Activated CD4-positive, alpha-beta T cell treated with anti-CD3 and anti-CD28 coated beads, Interleukin-2, amount 10 ng/mL, durations not matched to agents 24 days and 14 days (primary cell): ENCODE measurements at places on chromosomes 3 and 15.
A peak's percentile ranks its signal among the peaks of the same experiment; 100 is the strongest.

DNA sequence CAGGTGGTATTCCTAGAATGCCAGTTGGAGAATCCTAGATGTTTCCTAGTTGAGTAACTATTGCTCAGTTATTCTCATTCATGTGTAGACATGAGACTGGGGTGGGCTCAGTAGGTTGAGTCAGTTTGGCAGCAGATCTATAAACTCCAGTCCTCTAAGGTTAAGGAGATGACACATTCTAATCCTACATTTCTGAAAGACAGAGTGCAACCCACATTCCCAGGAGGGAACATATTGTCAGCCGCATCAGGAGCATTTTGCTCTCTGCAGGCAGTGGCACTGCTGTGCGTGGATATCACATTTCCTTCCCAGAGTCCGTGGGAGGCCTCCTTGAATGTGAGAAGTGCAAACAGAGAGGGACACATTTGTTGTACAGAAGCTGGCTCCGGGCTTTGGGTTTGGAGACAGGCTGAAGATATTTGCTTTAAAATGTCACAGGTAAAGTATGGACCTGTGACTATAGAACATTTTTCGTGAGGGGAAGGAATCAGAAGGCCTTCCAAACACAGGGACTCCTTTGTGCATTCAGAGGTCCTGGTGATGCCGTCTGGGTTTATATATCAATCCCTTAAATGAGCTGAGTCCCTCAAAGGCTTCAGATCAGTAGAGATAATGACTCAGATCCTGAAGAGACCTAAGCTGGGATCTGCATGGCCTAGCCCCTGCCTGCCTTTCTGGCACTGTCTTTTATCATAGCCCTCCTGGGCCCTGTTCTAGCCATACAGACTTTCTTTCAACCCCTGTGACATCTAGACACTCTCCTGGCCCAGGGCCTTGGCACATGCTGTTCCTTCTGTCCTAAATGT lies 156.5 kb downstream of the CADPS start:
- no peak for DNase-seq

- no peak for DNase-seq
These were observed 87.0 kb upstream of the ALDH1L1 start for GRCh38 chr3:126267169-126267975.

DNA sequence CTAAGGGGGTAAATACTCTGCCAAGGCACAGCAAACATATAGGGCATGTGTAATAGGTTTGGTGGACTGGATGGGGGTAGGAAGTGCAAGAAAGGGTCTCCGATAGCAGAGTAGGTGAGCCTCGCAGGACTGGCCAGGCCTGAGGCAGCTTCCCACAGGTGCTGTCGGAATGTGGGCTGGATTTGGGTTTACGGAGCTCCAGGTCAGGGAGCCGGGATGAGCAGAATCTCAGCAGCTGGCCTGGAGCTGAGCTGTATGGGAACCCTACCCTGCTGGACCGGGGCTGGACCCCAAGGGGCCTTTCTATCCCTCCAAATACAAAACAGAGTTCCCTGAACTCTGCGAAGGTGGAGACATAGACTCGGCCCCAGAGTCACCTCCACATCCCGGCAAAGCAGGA lies 15.0 kb downstream of the KLF15 start:
- DNase-seq = no peak

DNA sequence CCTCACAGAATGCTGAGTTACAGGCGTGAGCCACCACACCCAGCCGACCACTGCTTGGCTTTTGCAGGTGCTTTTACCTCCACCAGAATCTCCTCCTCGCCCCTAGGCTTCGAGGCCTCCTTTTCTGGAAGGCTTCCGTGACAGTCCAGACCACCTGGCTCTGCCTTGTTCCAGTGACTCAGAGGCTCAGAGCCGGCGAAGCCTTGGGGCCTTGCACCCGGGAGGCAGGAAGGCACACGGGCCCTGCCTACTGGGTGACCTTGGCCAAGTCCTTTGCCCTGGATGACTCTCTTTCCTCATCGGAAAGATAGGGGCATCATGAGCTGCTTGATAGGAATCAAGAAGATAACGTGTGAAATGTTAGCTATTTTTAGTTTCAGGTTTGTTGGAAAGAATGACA lies 31.3 kb upstream of the FURIN start:
- peak; percentile 81 for DNase-seq

DNA sequence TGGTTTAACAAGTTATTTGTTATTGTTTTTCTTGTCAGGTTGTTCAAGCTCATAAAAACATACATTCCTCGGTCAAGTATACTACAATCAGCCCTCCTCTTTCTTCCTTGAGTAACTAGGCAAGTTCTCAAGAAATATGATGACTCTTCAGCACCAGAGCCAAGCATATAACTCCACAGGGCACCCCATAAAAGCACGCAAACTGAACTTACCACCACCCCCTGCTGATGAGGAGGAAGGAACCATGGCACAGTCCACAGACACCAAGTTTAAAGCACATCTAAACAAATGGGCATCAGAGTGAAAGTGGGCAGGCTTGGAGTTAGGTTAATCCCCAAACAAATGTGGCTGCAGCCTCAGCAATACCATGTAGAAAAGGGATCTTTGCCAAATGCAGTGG lies 5.3 kb downstream of the IP6K2 start:
- no peak for DNase-seq

GRCh38 chr3:67048067-67048714 lies 50.1 kb downstream of the KBTBD8 start:
- DNase-seq = no peak

DNA sequence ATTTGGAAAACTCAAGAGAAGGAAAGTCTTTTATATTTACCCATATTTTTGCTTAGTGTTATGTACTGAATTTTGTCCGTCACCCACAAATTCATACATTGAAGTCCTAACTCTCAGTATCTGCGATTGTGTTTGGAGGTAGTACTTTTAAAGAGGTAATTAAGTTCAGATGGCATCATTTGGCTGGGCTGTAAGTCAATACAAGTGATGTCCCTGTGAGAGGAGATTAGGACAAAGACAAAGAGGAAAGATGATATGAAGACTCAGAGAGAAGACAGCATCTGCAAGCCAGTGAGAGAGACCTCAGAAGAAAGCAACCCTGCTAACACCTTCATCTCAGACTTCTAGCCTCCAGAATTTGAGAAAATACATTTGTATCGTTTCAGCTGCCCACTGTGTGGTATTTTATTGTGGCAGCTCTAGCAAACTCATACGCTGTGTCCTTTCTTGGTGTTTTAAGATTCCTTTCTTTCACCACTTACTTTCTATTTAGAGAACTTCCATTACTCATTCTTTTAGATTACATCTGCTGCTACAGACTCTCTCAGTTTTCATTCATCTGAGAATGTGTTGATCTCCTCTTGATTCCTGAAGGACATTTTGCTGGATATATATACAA lies 17.0 kb downstream of the LRCH3 start:
- DNase-seq = no peak

DNA sequence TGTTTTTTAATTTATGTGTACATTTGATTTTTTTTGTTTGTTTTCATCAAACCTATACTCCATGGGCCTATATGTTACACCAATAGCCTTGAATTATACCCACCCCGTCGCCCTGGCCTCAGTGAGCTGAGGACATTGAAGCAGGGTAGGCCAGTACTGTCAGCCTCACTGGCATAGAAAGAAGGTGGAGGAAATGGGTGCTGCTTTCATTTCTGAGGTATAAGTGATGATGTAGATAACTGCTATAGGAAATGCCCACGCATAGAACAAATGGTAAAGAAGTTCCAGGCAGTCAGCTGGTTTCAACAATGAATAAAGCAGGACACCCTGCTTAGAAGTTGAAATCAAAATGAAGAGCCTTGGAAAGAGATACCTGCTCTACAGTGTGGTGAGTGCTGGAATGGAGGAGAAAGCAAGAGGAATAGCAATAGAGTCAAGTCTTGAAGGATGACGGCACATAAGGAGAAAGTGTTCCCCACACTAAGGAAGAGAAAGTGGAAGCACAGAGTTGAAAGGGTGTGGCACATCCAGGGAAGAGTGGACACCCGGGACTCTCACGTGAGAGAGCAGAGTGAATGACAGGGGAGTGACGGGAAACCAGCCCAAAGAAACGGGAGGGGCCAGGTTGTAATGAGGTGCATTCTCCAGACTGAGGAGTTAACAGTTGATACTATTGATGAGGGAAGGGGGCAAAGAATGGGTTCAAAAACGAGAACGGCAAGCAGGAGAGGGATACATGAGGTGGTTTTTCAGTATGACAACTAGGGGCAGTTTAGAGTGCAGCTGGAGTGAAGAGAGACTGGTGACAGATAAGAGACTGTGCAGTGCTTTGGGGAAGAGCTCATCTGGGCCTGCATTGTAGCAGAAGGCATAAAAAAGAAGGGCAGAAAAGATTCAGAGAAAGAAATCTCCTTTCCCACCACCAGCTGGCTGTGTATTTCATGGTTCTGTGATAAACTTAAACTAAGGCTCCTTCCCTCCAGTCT lies 70.5 kb downstream of the KLHL25 start:
- peak; percentile 67 for DNase-seq

DNA sequence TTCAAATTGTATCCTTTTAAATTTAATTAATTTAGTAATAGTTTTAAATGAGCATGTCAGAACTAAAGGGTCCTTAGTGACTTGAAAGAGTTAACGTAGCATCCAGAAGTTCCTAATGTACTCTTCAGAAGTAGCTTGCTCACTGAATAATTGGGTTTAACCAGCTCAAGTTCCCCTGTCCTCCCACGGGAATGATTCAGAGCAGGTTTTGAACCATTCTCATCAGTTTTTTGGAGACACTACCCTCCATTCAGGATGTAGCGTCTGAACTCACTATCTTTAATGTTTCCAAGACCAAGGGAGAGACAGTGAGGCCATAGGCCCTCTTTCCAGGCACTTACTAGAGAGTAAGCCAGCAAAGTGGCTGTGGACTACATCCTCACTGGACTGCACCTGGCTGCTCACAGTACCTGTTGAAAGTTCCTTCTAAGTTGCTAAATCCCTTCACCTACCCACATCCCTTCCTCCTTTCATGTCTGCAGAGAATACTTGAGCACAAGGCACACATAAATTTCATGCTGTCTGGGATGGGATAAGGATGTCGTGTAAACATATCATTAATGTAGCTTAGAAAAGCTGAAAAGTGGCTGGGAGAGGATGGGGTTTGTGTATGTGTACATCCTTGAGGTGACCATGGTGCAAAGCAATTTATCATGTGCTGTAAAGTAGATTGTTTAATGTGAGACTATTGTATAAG lies 146.3 kb downstream of the PLCL2 start:
- DNase-seq = peak; percentile 52
